RWPE2 (cell line): ENCODE measurements at places on chromosomes 6 and 20.

GRCh38 chr6:29925321-29925720 is 17.0 kb upstream of the HLA-A start:
- DNase-seq = no peak

DNA sequence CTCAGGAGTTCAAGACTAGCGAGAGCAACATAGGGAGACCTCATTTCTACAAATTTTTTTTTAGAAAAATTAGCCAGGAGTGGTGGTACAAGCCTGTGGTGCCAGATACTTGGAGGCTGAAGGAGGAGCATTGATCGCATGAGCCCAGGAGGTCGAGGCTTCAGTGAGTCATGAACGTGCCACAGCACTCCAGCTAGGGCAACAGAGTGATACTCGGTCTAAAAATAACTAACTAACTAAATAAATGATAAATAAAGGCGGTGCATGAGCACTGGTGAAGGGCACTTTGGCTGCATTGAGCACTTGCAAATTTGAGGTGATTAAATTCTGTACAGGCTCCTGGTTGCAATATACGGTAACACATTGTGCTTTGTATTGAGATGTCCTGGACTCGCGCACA is 13.5 kb downstream of the HLA-A start:
- DNase-seq = no peak

GRCh38 chr20:59605601-59606364 is 1.4 kb downstream of the PHACTR3 start:
- DNase-seq = no peak

GRCh38 chr6:4174042-4174441 is 38.7 kb upstream of the ECI2 start:
- no peak for DNase-seq

GRCh38 chr6:7578931-7579330 is 11.1 kb upstream of the SNRNP48 start:
- DNase-seq = no peak

GRCh38 chr6:136568129-136568528 is 17.9 kb upstream of the MAP7 start:
- no peak for DNase-seq

GRCh38 chr6:98942263-98942803 is 5.4 kb downstream of the FBXL4 start:
- DNase-seq = no peak

GRCh38 chr6:52361945-52362442 is at the start of gene PAQR8:
TSS of gene PAQR8 (plus strand) at chr6:52362151. CDS start at chr6:52403214, 41,063 bp downstream.
- peak; percentile 45 for DNase-seq

DNA sequence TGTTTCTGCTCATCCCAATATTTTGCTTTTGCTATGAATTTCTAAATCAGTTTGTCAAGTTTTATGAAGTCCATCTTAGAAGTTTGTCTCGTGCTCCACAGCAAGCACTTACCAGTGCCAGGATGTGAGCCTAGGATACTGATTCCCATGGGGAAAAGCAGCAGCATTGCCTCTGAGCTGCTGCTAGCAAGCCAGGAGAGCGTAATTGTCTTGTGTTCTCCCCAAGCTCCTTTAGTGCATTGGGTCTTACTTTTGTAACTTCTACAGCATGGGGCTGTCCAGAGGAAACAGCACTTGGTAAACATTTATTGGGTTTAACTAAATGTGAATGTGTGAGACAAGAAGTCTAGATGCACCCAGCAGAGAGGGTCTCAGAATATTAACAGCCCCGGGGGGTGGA is 76.1 kb downstream of the RNF182 start:
- no peak for DNase-seq

DNA sequence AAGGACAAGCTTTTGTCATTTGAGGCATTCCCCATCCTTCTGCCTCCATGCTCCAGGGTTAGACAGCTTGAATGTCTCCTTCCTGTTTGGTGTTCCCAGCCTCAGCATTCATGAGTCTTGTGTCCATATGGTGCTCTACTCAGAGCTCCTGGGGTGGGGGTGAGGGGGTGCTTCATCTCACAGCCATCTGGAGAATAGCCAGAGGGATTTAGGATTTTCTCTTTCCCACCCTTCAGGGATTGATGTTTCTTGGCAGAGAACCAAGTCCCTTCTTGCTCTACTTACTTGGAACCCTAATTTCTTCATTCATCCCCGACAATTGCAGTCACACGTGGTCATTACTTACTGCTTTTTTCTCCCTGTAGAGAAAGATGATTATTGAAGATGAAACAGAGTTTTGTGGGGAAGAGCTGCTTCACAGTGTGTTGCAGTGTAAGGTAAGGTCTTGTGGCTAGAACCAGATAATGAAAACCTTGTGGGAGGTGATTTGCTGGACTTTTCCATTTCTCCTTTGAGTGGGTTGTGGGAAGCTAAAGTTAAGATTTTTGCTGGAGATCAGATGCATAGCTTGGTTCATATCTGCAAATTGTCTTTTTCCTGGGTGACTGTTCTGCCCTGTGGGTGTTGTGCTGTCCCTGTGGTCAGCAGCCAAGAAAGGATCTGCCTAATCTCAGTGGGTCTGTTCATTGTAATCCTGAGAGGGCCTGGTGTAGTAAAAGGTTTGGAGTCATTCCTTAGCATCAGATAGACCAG is 18.6 kb downstream of the CMTR1 start:
- no peak for DNase-seq

DNA sequence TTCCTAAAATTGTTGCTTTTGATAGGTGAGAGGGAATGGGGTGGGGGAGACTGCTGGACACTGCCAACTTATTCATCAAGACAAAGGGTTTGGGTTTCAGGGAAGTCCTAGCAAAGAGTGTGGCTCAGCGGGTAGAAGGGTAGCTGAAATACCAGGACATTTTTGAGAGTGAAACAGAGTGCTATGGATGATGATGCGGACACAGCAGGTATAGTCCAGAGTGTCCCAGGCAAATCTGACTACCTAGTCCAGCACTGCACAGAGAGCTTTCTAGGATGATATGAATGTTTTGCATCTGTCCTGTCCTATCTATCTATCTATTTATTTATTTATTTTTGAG is 154.3 kb downstream of the BCAS1 start:
- no peak for DNase-seq

- no peak for DNase-seq
Measured at GRCh38 chr6:43951063-43951755, 176.0 kb downstream of the MRPL14 start.

- no peak for DNase-seq
Measured at GRCh38 chr6:127483399-127484055, 24.3 kb upstream of the KIAA0408 start.

GRCh38 chr20:45518282-45518681 is 2.9 kb upstream of the SPINT3 start:
- DNase-seq = peak; percentile 90

GRCh38 chr6:118974790-118975189 is 39.8 kb upstream of the MCM9 start:
- no peak for DNase-seq

- no peak for DNase-seq
Measured at GRCh38 chr6:21596949-21597682, 3.6 kb downstream of the SOX4 start.

- peak; percentile 86 for DNase-seq
Measured at GRCh38 chr20:62805711-62806382, 1.2 kb downstream of the OGFR start.

- no peak for DNase-seq
Measured at GRCh38 chr6:118869894-118870589, 23.9 kb upstream of the ASF1A start.

- no peak for DNase-seq
Measured at GRCh38 chr6:13013681-13014503, 297.3 kb downstream of the PHACTR1 start.

DNA sequence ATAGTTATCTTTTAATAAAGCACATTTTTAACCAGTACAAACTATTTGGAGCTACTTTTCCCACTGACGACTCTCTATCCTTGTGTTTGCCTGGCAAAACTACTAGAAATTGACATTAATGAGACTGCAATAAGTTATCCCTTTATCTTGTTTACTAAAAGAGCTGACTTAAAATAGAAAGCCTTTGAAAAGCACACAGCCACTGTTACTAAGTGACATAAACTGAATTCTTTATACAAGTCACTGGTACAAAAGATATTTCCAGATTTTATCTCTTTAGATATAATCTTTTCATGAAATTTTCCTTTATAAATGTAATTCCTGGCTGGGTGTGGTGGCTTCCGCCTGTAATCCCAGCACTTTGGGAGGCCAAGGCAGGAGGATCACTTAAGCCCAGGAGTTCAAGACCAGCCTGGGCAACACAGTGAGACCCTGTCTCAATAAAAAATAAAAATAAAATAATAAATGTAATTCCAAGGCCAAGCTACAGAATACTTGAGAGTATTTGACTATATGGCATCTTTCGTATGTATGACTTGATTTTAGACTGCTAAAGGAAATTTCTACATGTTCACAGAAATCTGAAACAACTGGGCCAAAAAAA is 9.5 kb downstream of the MBOAT1 start:
- DNase-seq = no peak

DNA sequence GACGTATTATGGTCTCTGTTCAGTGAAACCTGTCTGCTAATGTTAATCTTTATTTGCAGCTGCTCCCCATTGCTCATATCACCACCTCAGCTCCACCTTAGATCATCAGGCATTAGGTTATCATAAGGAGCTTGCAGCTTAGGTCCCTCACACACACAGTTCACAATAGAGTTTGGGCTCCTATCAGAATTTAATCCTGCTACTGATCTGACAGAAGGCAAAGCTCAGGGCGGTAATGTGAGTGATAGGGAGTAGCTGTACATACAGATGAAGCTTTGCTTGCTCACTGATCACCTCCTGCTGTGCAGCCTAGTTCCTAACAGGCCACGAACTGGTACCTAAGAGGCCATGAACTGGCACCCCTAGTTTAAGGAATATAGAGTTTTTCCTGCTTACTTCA is 989.7 kb downstream of the EYS start:
- no peak for DNase-seq

GRCh38 chr6:14373648-14374437 is 256.3 kb downstream of the CD83 start:
- no peak for DNase-seq

- DNase-seq = no peak
Measured at GRCh38 chr6:8066108-8066507, 1.9 kb upstream of the BLOC1S5 start.

DNA sequence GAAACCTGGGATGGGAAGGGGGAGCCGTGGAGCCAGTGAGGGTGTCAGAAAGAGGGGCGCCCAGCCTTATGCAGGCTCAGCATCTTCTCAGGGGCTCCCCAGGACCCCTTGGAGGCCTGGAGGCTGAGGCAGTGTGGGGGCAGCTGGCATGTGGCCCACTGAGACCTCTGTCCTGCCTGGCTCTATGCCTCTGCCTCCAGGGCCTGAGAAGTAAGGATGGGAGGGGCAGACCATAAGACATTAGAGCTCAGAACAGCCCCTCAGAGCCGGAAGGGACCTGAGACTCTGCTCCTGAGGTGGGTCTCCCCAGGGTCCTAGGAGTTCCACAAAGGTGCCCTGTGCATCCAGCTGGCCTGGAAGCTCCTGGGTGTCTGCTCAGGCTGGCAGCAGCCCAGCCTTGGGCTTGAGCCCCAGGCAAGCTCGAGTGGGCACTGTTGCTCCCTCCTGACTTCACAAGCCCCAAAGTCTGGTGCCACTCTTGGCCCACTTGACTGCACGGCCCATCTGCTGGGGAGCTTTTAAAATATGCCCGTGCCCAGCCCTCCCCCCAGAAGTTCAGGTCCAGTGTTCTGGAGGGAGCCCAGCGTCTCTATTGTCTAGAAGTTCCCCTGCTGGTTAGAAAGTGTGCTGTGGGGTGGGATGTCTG is 126.8 kb downstream of the GRM4 start:
- no peak for DNase-seq

DNA sequence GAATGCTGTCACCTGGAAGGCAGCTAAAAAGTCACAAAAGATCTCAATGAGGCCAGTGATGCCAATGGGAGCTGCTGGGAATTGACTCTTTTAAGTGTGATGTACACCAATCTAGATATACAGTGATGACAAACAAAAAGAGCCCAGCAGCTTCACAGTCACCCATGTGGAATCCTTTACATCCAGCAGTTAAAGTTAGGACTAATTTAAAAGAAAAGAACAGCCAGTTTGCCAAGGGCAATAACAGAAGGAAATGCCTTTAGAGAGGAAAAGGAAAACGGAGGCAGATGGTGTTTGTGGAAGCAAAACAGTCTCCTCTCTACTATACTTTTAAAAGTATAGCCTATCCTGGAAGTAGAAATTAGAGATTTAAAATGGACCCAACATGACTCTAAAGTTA is 873.5 kb downstream of the EPHA7 start:
- no peak for DNase-seq

DNA sequence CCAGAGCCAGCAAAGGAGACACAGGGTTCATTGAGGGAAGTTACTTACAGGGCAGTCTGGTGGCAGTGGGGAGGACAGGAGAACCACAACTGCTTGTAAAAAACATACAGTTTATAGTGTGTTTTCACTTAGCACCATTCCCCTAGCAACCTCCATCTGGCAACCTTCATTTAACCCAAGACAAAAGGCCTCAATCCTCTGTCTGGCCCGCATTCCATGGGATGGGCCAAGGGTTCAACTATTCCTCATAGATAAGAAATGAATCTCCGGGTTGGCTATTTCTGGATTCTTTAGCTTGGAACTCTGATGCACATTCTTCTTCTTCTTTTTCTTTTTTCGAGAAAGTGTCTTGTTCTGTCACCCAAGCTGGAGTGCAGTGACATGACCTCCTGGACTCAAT is 26.3 kb upstream of the FYN start:
- DNase-seq = no peak

DNA sequence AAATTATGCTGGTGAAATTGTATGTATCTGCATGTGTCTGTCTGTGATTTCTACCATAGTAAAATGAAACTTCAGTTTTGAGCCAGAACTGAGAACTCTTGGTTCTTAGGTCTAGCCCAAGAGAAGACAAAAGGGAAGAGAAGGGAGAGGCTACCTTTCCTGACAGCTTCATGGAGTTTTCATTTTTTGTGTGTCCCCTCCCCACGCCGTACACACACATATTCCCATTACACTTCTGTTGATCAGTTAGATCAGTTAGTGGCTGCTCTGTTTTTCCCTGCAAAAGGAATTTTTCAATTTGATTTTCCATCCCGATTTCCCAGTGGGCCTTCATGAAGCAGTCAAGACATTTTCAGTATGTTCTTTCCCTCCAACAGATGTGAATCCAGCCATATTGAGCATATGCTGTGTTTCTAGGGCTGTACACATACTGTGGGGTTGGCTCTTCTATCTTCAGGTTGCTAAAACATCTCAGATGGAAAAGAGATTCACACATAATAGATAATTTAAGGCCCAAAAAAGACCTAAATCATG is 52.5 kb downstream of the HIVEP1 start:
- no peak for DNase-seq

DNA sequence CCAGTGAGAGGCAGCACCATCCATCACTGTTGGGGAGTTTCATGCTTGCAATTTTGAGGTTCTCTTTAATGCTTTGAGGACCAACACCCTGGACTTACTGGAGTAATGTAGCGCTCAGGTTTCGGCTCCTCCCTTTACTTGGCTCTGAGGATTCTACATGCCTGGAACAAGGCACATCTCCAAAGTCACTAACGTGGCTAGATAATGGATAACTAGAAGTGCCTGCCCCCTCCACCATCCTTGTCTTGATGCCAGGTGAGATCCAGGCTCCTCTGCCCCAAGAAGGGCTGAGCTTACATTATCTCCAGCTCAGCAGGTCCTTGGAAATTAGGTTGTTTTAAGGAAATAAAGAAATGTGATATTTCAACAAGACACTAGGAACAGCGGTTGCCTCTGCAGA is 75.5 kb upstream of the ZNFX1 start:
- no peak for DNase-seq

GRCh38 chr6:24223115-24223919 is 97.3 kb downstream of the NRSN1 start:
- no peak for DNase-seq

GRCh38 chr6:145544041-145544440 is 191.3 kb downstream of the EPM2A start:
- peak; percentile 83 for DNase-seq
